Stimulated activated CD4-positive, alpha-beta T cell treated with anti-CD3 and anti-CD28 coated beads, Interleukin-1b, Interleukin-23, amount 100 ng/mL, for 1 hour (primary cell): ENCODE measurements at places on chromosomes 6 and 20.

GRCh38 chr6:161889324-161889723 is 615.5 kb upstream of the AGPAT4 start:
- no peak for DNase-seq

- DNase-seq: no peak
These were observed 100.3 kb downstream of the GMPR start for GRCh38 chr6:16338577-16339264.

DNA sequence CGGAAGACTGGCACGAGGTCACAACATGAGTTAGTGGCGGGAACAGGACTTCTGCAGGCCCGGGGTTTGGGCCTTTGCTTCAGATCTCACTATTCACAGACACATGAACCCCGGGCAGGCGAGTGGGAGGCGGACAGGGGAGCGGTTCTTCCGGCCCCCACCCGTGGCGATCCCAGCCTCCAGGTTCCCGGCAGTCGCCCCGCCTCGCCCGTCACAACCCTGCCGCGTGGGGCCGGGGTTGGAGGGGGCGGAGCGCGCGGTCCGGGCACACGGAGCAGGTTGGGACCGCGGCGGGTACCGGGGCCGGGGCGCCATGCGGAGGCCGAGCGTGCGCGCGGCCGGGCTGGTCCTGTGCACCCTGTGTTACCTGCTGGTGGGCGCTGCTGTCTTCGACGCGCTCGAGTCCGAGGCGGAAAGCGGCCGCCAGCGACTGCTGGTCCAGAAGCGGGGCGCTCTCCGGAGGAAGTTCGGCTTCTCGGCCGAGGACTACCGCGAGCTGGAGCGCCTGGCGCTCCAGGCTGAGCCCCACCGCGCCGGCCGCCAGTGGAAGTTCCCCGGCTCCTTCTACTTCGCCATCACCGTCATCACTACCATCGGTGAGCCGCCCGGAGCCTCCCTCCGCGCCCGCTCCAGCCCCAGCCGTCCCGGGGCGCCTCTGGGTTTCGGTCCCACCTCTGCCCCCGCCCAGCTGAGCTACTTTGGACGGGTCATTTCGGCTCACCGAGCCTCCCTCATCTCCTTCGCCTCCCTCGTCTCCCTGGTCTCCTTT is at the start of gene KCNK15:
Gene KCNK15, plus strand, starts transcription at position 268 of the 769 bp plus-strand sequence. Its CDS starts 46 bp downstream, at position 314.
- no peak for DNase-seq

GRCh38 chr6:118277631-118278030 is 270.5 kb upstream of the PLN start:
- no peak for DNase-seq

GRCh38 chr6:21147995-21148394 is 445.6 kb upstream of the SOX4 start:
- DNase-seq: no peak

DNA sequence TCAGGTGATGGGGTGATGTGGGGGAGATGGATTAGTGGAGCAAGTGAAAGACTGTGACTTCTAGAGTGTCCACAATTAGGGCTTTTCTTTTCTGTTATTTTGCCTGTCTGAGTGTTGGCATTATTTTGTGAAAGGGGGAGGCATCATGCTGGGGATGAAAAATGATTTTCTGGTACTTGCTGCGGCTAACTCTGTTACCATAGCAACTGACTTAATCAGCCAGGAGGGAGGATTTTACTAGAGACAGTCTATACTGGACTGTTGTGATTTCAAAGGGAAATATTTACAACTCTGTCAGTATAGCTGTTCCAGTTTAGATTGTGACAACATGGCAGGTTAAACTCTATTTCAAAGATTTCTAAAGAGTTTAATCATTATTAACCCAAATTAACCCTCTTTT is 30.4 kb upstream of the MRAP2 start:
- no peak for DNase-seq

- DNase-seq: no peak
These were observed 73.9 kb downstream of the UBR2 start for GRCh38 chr6:42637681-42638080.

- no peak for DNase-seq
These were observed 171.0 kb upstream of the CCN2 start for GRCh38 chr6:132122176-132122575.

GRCh38 chr6:142848156-142848555 is 96.8 kb downstream of the HIVEP2 start:
- no peak for DNase-seq

DNA sequence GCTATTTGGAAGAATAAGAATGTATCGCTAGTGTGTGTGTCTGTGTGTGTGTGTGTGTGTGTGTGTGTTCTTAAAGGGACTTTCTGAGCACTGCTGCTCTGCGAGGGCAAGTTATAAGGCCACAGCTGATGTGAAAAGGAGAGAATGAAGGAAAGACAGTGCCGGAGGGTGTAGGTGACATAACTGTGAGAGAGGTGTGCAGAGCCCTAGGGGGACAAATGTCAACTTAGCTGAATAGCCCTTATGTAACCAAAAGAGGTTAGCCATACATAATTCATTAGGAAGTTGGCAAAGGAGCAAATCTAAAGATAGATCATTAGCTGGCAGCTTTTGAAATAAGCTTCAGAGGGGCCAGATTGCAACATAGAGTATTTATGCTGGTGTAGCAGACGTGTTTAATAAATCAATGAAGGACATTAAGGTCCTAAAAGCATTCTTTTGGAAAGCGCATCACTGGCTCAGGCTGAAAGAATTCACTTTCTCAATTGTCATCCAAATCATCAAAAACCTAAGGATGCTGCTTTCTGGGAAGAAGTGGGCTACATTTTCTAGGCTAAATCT is 81.0 kb downstream of the NDUFAF5 start:
- no peak for DNase-seq

GRCh38 chr20:34472246-34472925 is 43.8 kb upstream of the DYNLRB1 start:
- DNase-seq: no peak

- no peak for DNase-seq
These were observed 123.5 kb downstream of the GRM4 start for GRCh38 chr6:34022250-34022872.

DNA sequence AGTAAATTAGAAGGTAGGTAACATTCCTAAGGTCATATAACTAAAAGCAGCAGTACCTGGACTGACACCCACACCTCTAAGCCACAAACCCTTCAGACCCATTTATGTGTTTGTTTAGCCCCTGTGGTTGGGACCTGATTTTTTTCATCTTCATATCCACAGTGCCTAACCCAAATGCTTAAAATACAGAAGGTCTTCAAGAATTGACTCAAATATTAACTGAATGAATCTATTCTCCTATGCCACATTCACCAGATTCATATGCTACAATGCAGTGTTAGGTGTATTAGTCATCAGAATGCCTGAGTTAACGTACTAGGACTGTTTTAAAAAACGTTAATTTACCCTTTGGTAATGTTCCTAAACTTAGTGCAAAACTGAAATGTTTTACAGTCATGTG is 124.8 kb downstream of the AHI1 start:
- no peak for DNase-seq

- DNase-seq: no peak
These were observed 19.4 kb downstream of the PKIG start for GRCh38 chr20:44601801-44602204.

- DNase-seq: no peak
These were observed 96.9 kb downstream of the PRSS35 start for GRCh38 chr6:83609248-83609647.

GRCh38 chr6:89711801-89712200 is 73.3 kb upstream of the LYRM2 start:
- DNase-seq: no peak

DNA sequence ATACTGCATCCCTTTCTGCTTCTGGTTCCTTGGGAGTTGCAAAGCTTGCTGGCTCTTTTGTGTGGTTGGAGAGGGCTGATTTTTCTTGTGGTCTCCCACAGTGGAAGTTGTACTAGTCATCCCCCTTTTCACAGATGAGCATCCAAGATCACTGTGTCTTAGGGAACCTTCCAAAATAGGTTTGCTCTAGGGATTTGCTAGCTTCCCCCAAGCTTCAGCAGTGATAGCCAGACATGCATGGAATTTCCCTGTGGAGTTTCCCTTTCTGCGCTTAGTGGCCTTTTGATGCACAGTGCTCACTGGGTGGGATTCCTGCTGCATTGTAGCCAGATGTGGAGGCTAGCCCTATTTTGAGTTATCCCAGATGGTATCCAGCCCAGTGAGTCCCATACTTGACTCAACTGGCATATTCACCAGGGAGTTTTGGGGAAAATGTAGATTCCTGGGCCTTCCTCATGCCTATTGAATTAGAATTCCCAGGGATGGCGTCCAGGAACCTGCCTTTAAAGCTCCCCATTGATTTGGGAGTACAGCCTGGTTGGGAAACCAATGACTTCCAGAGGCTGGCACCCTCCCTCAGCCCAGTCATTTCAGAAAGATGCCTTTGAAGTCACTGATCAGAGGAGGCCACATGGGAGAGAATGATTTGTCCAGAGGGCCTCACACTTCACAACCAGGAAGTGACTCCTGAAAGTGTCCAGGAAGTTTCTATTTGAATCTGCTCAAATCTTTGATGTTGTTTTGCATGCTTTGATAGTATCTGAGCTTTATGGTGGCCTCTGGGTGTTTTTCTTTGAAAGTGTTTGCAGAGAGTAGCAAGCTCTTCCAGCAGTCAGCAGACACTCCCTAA is 25.9 kb downstream of the PPARD start:
- no peak for DNase-seq

- no peak for DNase-seq
These were observed 37.6 kb downstream of the ZMYND8 start for GRCh38 chr20:47318586-47319516.

GRCh38 chr6:46410334-46410953 is 80.8 kb downstream of the RCAN2 start:
- DNase-seq: no peak

- DNase-seq: no peak
These were observed 511.3 kb downstream of the ADGRB3 start for GRCh38 chr6:69146385-69146784.

DNA sequence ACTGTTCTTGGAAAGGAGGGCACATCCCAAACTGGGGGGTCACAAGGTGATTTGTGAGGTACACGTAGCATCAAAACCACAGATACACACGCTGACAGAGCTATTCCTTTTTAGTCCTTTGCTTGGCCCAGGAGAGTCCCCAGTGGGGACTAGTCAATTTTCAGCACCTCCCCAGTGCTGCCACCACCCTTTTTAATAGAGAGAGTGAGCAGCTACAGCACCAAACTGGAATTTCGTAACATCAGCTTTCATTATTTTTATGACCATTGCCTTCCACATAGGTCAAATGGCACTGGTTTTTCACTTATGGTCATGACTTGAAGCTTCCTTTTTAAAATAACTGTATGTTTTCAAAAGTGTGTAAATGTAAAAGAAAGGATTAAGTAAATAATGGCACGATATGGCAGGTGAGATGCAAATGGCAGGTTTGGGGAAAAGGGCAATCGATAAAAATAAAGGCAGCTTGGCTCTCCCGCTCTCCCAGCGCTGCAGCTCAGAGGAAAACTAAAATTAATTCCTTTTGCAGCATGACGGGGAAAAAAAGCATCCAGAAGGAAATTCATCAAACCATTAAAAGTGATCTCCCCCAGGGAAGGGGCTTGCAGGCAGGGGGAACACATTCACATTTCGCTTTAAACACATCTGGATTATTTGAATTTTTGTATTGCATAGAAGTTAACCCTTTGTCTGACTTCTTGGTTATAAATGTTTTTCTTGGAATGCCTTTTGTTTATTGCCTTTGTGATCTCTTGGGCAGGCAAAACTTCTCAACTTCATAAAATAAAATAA is 95.2 kb downstream of the ANKRD60 start:
- no peak for DNase-seq

GRCh38 chr6:163695414-163695864 is 280.9 kb downstream of the QKI start:
- no peak for DNase-seq

- no peak for DNase-seq
These were observed 409.6 kb downstream of the GRIK2 start for GRCh38 chr6:101803136-101803535.

DNA sequence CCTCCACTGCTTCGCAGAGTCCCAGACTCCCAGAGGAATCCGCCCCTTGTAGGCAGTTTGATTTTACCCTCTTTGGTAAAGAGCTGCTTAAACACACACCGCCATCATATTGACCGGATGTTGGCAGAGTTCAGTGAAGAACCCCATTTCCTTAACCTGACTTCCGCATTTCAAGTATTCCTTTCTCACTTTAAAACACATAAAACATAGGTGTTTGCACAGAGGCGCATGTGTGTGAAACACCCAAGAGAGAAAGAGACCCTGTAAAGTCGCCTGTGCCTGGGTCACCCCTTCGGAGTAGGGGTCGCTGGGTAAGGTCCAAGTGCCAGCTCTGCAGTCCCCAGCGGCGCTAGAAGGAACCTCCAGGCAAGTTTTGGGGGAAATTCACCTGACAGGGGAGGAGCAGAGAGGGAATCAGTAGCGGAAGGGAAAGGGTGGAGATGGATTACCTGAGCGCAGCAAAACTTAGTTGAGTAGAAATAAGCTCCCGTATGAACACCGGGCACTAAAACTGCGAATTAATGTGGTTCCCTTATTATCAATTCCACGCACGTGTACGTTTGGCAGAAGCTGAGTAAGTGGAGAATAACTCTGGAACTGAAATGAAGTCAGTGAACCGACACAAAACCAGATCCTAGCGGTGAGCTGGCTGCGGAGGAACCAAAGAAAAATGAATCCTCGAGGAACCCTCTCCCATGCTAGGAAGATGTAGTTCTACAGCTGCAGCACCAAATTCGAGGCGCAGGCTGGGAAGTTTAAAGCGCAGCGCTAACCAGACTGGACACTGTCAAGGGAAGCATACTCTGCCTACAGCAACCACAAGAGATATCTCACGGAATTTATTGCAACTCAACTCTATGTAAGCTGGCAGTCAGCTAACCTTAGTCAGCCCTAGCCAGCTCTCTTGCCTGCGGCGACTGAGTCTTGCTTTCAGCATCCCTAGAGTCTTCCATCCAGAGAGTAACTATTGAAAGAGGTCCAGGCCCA is 3.5 kb upstream of the HTR1B start:
- DNase-seq: no peak

- DNase-seq: no peak
These were observed 145.5 kb upstream of the ZNF217 start for GRCh38 chr20:53738945-53739798.

DNA sequence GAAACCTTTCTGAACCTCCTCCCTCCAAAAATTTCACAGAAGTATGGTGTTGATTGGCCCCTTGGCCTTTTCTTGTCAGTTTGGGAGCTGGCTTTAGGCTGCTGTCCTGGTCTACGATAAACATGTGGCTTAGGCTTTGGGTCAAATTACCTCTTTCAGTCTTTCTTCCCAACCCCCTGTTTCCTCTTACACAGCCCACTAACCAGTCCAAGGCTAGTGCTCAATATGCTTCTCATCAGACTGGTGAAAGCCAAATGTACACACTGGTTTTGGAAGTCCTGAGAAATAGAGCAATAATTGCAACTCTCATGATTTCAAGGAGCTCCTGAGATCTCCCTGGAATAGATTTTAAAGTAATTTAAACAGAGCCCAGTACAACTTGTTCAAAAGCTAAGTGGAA is 933.7 kb upstream of the GJE1 start:
- DNase-seq: no peak

DNA sequence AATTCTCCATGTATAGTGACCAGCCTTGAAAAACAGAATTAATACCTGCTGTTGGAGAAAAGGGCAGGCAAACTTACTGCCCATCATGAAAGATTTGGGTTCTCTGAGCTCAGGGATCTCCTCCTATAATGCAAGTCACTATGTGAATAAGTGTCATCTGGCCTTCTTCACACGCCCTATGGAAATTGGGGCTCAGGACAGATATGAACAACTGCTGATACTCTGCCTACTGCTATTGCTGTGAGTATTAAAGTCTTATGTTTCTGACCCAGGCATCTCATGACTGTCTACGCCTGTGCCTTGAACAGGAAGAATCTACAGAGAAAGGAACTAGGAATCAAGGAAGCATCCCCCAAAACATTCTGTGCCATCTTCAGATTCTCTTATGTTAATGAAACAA is 226.1 kb downstream of the SOD2 start:
- no peak for DNase-seq
